Gastroesophageal sphincter (tissue), 4 donors: ENCODE measurements at places on chromosomes 12 and 14. TPM values are rescaled to one million over a fixed set of nuclear protein-coding genes. Genes with fewer than 3 reads are reported as not detected.

Gene TEX52
- not detected for total RNA-seq

Gene TBX5
- total RNA-seq: 8.6 TPM

GRCh38 chr14:56118611-56119181 lies 485 bp downstream of the PELI2 start:
- ATAC-seq: peak; percentile 35

Gene PARP2
- 9.3 TPM for total RNA-seq

- no peak for ATAC-seq
Observed at GRCh38 chr12:46103559-46104383, 113.4 kb upstream of the SCAF11 start.

Gene RPGRIP1
- 0.23 TPM for total RNA-seq

Gene SLC7A7
- 8.1 TPM for total RNA-seq

GRCh38 chr12:29782285-29782870 lies 1.4 kb downstream of the TMTC1 start:
- peak; percentile 68 for ATAC-seq

GRCh38 chr14:91354979-91355685 lies 62.5 kb downstream of the CCDC88C start:
- no peak for ATAC-seq

GRCh38 chr14:85333313-85333712 lies 196.6 kb upstream of the FLRT2 start:
- no peak for ATAC-seq

DNA sequence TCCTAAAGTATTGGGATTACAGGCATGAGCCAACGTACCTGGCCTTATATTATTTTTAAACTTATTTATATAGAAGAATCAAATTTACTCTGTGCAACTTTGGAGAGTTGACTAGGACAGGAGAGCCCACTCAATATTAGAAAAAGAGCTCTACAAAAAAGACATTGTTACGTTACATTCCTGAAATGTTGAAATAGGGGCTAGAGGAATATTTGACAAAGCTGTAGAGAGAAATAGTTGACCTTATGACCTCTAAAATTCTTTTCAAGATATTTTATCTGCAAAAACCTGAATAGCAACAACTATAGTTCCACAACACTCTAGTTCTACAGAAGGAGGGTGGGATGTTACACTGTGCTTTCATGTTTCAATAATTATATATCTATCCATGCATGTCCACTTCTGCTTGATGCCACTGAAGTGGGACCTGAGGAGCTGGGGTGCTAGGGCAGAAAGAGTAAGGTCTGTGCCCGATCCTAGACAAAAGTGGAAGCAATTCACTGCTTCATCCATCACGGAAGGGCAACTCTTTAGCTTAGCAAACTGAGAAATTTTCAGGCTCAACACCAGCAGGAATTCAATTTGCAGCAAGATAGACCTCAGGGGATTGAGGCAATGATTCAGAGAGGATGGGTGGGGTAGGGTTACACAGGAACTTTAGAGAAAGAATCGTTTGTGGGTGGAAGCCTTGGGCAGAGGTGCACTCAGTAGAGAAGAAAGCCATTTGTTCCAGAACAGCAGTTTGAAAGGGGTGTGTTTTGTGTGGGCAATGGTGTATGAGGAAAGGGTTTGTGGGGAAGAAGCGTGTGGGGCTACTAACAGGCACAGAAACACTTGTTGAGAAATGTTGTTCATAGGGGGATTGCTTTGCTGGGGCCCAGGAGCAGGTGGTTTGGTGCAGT lies 16.0 kb upstream of the RNASE10 start:
- no peak for ATAC-seq

Gene SPTSSA
- 21.5 TPM for total RNA-seq

DNA sequence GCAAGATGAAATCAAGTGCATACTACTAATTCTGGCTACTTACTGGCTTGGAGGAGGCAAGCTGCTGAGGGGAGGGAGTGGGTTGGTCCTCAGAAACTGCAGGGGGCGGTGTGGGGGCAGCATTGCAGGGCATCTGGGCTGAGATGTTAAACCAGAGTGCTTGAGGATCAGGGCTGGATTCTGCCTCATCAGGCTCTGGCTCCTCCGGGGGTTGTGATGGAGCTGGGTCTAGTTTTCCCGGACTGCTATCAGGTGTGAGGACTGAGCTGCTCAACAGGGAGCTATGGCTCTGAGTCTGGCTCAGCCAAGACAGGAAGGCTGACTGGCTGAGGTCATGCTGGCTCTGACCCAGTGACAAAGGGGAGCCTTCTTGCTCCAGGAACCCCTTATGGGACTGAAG lies 28.6 kb downstream of the BAZ2A start:
- ATAC-seq: peak; percentile 18

- ATAC-seq: no peak
Observed at GRCh38 chr14:90597961-90598360, 201.1 kb downstream of the CALM1 start.

DNA sequence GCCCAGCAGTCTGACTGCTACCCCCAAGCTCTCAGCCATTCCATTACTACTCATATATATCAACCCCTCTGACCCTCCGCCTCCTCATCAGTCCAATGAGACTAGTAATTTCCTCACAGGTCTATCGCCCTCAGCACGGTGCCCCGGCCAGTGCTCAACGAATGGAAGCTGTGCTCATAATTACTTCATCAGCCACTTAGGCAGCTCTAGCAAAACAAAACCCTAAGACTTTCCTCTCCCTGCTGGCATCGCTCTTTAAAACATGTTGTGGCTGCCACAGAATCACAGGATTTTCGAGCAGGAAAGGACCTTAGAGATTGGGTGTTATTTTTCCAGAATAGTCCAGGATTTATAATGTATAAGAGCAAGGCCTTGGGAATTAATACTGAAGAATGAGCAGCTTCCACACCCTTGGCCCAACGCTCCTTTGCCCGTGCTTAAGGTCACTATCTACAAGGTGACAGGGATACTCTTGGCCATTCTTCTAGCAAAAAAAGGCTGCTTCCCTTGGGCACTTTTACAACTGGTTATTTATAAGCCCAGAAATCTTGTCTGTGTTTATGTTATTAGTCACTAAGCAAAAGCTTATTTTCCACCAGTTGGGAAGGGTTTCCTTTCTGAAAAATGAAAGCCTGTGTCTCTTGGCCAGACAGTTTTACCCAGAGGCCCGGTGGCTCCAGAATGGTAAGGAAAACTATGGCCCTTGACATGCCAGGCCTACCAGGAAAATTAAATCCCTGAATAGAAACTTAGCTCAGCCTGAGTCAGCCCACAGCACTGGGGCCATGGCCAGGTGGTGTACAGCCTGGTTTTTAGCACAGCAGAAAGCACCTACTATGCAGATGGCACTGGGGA lies 47.9 kb downstream of the NUAK1 start:
- peak; percentile 75 for ATAC-seq

Gene CD4
- total RNA-seq: 15.2 TPM

Gene ABCC9
- total RNA-seq: 73.5 TPM

GRCh38 chr12:123559468-123559867 lies 24.9 kb upstream of the TMED2 start:
- ATAC-seq: no peak

Gene PRIMA1
- 28.8 TPM for total RNA-seq

- no peak for ATAC-seq
Observed at GRCh38 chr12:104466709-104467345, 10.1 kb downstream of the CHST11 start.

Gene ZC2HC1C
- 5.1 TPM for total RNA-seq

GRCh38 chr12:127888943-127889719 lies 377.8 kb upstream of the TMEM132C start:
- ATAC-seq: peak; percentile 72

GRCh38 chr14:77589099-77589498 lies 27.3 kb downstream of the SPTLC2 start:
- ATAC-seq: no peak

Gene PIK3C2G
- not detected for total RNA-seq

Gene FBRSL1
- 24.7 TPM for total RNA-seq

DNA sequence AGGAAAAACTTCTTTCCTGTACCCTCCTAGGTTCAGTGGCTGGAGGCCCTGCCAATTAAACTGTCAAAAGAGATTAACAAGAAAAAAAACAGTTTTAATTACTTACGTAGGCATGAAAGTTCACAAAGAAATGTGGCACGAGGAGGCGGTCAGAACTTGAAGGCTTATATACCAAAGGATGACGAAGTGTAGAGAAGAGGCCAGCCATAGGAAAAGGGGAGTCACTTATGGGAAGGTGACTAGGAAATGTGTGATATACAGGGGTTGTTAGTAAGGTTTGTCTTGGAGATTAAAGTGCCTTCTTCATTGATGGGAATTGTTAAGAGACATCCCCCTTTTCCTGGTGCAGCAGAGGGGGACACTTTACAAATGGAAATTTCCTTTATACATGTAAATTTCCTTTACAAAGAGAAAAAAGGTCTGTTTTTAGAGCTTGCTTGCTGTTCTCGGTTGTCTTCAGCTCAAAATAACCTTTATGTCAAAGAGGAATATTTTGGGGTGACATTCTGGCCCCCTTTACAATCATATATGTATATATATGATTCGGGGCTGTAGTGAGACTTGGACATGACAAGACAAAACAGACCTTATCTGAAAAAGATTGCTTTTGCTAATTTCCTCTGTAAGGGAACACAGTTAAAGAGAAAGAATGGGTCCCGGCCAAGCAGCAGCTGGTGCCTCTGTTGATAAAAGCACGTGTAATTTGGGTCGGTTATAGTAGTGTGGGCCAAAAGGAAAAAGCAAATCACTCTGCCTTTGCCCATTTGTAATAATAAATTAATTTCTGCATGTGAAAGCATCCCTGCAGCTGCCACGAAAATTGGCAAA lies 38.6 kb downstream of the SYNE2 start:
- no peak for ATAC-seq

Gene MIP
- total RNA-seq: not detected

Gene MGP
- total RNA-seq: 677 TPM

GRCh38 chr14:84864548-84865271 lies 665.2 kb upstream of the FLRT2 start:
- ATAC-seq: no peak

GRCh38 chr14:79842270-79842669 lies 369.0 kb downstream of the DIO2 start:
- peak; percentile 77 for ATAC-seq

DNA sequence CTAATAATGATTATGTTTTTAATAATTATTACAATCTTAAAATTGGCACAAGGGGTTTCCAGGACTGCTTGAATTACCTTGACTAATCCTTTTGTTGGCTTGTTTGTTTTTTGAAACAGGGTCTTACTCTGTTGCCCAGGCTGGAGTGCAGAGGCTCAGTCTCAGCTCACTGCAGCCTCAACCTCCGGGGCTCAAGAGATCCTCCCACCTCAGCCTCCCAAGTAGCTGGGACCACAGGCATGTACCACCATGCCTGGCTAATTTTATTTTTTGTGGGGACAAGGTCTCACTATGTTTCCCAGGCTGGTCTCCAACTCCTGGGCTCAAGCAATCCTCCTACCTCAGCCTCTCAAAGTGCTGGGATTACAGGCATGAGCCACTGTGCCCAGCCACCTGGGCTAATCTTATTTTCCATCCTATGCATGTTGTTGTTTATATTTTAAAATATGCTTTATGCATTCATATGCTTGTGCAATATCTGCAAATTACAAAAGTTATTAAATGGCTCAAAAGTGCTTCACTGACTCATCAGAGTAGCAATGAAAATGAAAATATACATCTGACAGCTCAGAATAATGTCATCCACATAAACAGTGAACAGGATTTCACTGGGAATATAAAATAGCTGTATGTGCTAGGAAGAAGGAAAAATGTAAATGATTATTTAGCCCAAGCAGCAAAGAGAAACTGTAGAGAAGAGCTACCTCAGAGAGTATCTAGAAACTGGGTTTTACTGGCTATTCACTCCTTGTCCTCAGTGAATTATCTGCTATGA lies 24.8 kb upstream of the PLEKHG6 start:
- ATAC-seq: no peak

Gene ESPL1
- 0.13 TPM for total RNA-seq

DNA sequence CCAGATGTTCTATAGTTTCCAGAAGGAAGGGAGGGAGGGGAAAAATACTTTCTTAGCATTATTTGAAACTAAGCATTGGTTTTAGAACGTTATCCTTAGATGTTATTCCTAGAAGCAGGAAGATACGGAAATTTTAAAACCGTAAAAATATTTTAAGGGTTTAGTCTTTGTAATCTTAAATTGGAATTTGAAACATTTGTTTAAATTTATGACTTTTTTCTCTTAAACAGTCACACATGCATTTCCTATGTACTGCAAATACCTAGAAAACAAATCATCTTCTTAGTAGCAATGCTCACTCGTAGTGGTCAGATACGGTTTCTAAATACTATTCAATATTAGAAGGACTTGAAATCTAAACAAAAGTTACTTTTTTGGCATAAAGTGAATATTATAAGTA lies 282.0 kb downstream of the ERC1 start:
- no peak for ATAC-seq

DNA sequence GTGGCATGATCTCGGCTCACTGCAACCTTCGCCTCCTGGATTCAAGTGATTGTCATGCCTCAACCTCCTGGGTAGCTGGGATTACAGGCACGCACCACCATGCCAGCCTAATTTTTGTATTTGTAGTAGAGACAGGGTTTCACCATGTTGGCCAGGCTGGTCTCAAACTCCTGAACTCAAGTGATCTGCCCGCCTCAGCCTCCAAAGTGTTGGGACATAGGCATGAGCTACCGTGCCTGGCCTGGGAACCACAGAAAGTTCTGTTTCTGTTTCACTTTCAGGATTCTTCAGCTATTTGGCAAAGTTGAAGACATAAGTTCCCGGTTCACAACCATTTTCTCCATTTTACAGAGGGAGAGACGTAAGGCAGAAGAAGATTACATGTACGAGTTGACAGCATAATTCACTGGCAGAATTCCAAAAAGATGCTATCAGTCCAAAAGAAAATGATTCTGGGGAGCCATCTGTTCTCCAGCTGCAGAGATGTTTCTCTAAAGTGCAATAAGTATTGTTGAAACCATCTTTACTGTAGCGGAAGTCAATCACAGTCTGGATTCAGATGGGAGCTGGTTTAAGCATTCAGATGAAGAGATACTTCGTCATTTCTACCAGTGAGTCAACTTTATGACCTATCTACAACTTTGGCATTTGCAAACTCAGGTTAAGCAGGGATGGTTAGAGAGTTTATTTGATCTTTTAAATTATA lies 8.1 kb upstream of the RNF34 start:
- no peak for ATAC-seq

- no peak for ATAC-seq
Observed at GRCh38 chr12:81005606-81006005, 67.9 kb upstream of the LIN7A start.

GRCh38 chr14:102608064-102608446 lies 15.6 kb downstream of the RCOR1 start:
- no peak for ATAC-seq

GRCh38 chr14:53192052-53192760 lies 39.1 kb upstream of the DDHD1 start:
- ATAC-seq: no peak

Gene BICD1
- total RNA-seq: 22.5 TPM
